Activated CD4-positive, alpha-beta T cell treated with anti-CD3 and anti-CD28 coated beads, Interleukin-2, amount 10 ng/mL, durations not matched to agents 7 days and 5 days (primary cell): ENCODE measurements at places on chromosomes 3 and 15. TPM values are rescaled to one million over a fixed set of nuclear protein-coding genes. Genes with fewer than 3 reads are reported as not detected.
A peak's percentile ranks its signal among the peaks of the same experiment; 100 is the strongest.

ACTC1 gene
- not detected for total RNA-seq

ANKUB1 gene
- total RNA-seq = not detected

CYFIP1 gene
- 14.6 TPM for total RNA-seq

DNA sequence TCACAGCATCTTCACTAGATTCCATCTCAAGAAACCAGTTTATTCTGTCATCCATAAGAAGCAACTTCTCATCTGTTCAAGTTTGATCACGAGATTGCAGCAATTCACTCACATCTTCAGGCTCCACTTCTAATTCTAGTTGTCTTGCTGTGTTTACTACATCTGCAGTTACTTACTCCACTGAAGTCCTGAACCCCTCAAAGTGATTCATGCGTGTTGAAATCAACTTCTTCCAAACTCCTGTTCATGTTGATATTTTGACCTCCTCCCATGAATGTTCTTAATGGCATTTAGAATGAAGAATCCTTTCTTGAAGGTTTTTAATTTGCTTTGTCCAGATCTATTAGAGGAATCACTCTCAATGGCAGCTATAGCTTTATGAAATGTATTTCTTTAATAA lies 287.6 kb upstream of the TBL1XR1 start:
- no peak overlapping the region for H3K27ac ChIP-seq
- no peak overlapping the region for H3K4me3 ChIP-seq
- peaks cover 2% of the 10 kb centered on the region for H3K36me3 ChIP-seq
- no peak for DNase-seq
- H3K4me1 ChIP-seq = peaks cover 14% of the 10 kb centered on the region

GRCh38 chr15:26628879-26629529 lies 143.9 kb downstream of the GABRB3 start:
- no peaks in the 10 kb centered on the region for H3K36me3 ChIP-seq
- H3K27me3 ChIP-seq = no peaks in the 10 kb centered on the region
- H3K27ac ChIP-seq = no peak overlapping the region
- DNase-seq = no peak
- no peaks in the 10 kb centered on the region for H3K4me1 ChIP-seq

- no peak overlapping the region for H3K4me3 ChIP-seq
- peaks cover 49% of the 10 kb centered on the region for H3K27me3 ChIP-seq
- DNase-seq = no peak
- no peaks in the 10 kb centered on the region for H3K36me3 ChIP-seq
- H3K4me1 ChIP-seq = no peaks in the 10 kb centered on the region
- no peak overlapping the region for H3K27ac ChIP-seq
These were observed 999 bp downstream of the INSYN1 start for GRCh38 chr15:73751899-73752805.

GRCh38 chr3:100581650-100582049 lies 27.8 kb upstream of the ADGRG7 start:
- no peak for DNase-seq
- peaks cover 9% of the 10 kb centered on the region for H3K27me3 ChIP-seq
- H3K36me3 ChIP-seq = no peaks in the 10 kb centered on the region
- no peak overlapping the region for H3K27ac ChIP-seq
- H3K4me3 ChIP-seq = no peak overlapping the region
- H3K4me1 ChIP-seq = no peaks in the 10 kb centered on the region

DNA sequence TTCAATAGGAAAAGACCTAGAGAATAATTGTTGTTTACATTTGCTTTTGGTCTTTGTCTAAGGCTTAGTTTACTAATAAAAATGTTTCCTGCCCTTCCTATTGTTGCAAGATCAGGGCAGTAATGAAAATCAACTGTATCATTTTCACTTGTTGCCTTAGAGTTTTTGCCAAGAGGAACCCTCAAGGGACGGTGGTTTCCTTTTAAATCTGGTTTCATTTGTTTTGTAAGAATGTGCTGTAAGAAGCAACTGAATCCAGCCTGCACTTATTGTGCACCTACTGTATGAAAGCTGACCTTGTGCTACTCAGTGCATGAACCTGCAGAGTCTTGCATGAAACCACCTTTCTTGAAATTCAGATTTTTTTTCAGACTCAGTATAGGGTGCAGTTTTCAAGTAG lies 5.3 kb downstream of the IGF1R start:
- H3K27ac ChIP-seq = no peak overlapping the region
- peaks cover 47% of the 10 kb centered on the region for H3K4me1 ChIP-seq
- DNase-seq = no peak
- peaks cover 22% of the 10 kb centered on the region for H3K27me3 ChIP-seq
- no peak overlapping the region for H3K4me3 ChIP-seq

GRCh38 chr3:8286086-8286485 lies 215.5 kb upstream of the LMCD1 start:
- no peaks in the 10 kb centered on the region for H3K27me3 ChIP-seq
- H3K27ac ChIP-seq = no peak overlapping the region
- DNase-seq = no peak
- no peaks in the 10 kb centered on the region for H3K4me1 ChIP-seq
- H3K4me3 ChIP-seq = no peak overlapping the region
- no peaks in the 10 kb centered on the region for H3K36me3 ChIP-seq

DNA sequence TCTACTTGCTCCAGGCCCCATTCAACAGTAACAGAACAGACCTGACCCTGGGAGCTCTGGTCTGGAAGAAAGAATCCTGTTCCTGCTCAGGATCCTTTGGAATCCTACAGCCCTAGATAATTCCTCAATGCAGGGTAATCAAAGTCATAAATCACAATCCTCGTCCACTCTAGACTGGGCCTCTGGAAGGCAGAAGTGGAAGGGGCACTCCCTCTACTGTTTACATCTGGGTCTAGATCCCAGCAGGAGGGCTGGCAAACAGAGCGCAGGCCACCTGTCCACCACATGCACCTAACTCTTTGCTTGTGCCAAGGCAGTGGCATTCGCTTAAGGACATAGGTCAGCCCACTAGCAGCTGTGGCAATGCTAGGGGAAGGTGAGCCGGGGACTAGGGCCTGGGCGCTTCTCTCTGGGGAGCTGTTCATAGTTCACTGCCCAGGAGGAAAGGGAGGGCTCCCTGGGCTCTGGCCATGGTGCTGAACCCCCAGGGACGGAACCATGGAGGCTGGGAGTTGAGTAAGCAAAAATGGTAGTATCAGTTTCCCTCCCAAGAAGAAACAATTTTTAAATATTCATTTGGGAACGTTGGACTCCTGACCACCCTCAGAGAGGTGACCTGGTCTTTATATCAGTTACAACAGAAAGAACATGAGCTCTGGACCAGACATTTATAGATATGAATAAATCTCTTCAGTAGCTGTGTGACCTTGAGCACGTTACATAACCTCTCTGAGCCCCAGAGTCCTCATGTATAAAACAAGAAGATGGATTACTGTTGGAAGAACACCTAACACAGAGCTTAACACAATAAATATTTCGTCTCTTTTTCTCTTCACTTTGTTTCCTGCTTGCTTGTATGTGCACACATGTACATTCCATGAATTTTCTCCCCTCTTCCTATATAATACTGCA lies 90.2 kb downstream of the NTRK3 start:
- no peaks in the 10 kb centered on the region for H3K4me1 ChIP-seq
- DNase-seq = peak; percentile 8
- no peaks in the 10 kb centered on the region for H3K36me3 ChIP-seq
- no peaks in the 10 kb centered on the region for H3K27me3 ChIP-seq

DNA sequence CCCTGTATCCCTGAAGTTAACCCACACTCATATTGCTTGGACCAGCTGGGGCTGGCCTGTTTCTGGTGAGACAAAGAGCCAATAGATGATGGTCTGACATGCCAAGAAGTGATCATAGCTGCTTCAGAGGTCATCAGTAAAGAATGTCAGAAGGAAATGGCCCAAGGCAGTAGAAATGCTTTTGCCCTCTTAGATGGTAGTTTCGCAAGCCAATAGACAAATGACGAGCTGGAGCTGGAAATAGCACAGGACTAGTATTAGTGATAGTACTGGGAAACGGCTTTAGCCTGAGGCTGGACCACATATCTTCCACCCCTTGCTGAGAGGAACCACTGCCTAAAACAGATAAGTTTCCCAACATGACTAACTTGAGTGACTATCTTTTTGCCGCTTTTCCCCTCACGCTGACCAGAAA lies 176.1 kb upstream of the THBS1 start:
- H3K27ac ChIP-seq = no peak overlapping the region
- H3K4me3 ChIP-seq = no peak overlapping the region
- H3K4me1 ChIP-seq = no peaks in the 10 kb centered on the region
- DNase-seq = no peak
- peaks cover 22% of the 10 kb centered on the region for H3K27me3 ChIP-seq

- no peak for DNase-seq
- H3K27me3 ChIP-seq = no peaks in the 10 kb centered on the region
- peaks cover 88% of the 10 kb centered on the region for H3K4me1 ChIP-seq
- H3K27ac ChIP-seq = peak overlapping the region; percentile 90
- peaks cover 43% of the 10 kb centered on the region for H3K36me3 ChIP-seq
These were observed 30.6 kb downstream of the CMTM7 start for GRCh38 chr3:32421991-32422859.

DNA sequence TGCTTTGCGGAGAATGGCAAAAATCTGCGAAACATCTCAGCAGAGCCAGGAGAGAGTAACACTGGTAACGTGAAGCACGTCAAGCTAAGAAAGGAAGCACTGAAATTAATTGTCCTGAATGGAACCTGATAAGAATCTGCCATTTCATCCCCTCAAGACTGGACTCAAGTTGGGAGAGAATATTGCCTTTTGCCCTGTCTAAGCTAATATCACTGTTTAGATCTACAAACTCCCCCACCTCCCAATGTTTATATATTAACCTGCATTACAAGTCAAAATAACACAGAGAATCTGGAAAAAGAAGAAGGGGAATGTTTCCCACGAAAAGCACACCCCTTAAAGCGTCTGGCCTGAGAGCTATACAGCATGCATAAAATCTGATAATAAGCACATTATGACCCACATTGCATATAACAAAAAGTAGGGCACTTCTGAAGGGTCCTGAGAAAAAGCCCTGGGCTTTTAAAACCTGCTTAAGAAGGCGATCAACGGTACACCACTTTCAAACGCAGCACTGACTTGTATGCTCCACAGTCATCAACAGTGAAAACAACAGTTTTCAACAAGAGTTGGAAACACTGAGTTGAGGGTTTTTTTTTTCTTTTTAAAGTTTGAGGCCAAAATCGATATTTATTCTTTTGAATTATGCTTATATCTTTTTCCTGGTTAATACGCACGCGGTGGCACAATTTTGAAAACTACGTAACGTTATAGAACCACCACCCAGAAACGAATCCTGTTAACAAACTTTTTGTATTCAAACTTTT lies 1.4 kb upstream of the KAT2B start:
- H3K4me1 ChIP-seq = peaks cover 40% of the 10 kb centered on the region
- DNase-seq = peak; percentile 20
- peak overlapping the region; percentile 89 for H3K4me3 ChIP-seq
- H3K27ac ChIP-seq = peak overlapping the region; percentile 97
- no peaks in the 10 kb centered on the region for H3K27me3 ChIP-seq

DNA sequence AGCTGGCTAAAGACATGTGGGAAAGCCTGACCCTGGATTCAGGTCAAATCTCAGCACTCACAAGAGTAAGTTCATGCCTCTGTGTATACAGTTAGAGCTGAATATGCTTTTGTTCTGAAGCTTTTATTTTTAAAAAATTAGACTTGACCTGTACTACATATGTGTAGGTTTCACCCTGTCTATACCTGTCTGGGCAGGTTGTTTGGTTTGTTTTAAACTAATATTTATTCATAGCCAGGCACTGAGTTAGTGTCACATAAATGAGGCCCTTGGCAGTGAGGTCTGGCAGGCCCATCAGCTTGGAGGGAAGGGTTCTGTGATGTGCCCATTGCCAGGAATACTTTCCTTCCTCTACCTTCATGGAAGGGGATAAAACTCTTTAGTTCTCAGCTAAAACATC lies 1.9 kb downstream of the DNAJA4 start:
- no peaks in the 10 kb centered on the region for H3K27me3 ChIP-seq
- H3K4me1 ChIP-seq = peaks cover 28% of the 10 kb centered on the region
- H3K4me3 ChIP-seq = peak overlapping the region; percentile 78
- H3K27ac ChIP-seq = peak overlapping the region; percentile 89
- DNase-seq = no peak
- peaks cover 5% of the 10 kb centered on the region for H3K36me3 ChIP-seq

DNA sequence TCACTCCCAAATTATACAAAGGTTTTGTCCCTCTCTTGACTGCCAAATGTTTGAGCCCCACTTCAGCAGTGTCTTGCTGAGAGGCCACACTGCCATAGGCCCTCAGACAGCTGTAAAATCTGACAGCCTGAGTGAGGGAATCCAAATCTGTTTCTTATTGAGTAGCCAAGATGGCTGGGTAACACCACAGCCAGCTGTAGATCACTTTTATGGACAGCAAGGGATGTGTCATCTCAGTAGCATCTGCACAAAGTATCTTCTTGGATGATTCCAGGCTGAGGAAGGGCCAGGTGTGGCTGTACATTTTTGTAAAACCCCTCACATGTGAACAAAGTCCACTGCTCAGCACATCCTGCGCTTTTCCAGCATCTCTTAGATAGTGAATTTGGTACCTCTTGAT lies 237.0 kb upstream of the LRTM1 start:
- H3K36me3 ChIP-seq = no peaks in the 10 kb centered on the region
- no peak for DNase-seq
- no peaks in the 10 kb centered on the region for H3K27me3 ChIP-seq
- no peak overlapping the region for H3K4me3 ChIP-seq
- H3K4me1 ChIP-seq = no peaks in the 10 kb centered on the region
- no peak overlapping the region for H3K27ac ChIP-seq

DNA sequence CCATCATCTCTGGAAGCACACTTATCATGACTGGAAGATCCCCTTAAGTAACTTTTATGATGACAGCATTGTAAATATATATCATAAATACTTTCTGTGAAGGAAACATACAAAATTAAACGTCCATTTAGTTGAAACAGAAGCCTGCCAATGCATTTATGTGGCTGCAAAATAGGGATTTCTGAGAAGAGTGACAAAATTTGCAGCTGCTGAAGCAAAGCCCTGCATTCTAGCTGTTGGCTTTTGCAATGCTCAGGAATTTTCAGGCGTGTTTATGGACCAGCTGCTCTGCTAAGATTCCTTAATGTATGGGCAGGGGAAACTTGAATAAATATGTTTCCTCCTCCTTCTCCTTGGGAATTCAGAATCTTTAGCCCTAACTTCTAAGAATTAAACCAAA lies 137.3 kb downstream of the CACNA2D3 start:
- no peaks in the 10 kb centered on the region for H3K36me3 ChIP-seq
- DNase-seq = no peak
- no peak overlapping the region for H3K4me3 ChIP-seq
- H3K27ac ChIP-seq = no peak overlapping the region
